CD4-positive, alpha-beta T cell treated with Interleukin-15 for 4 hours (primary cell): ENCODE measurements at places on chromosomes 12 and 14.

- no peak for DNase-seq
These were observed 29.8 kb upstream of the DLGAP5 start for GRCh38 chr14:55221186-55221585.

GRCh38 chr14:52125885-52126284 is 57.0 kb upstream of the NID2 start:
- no peak for DNase-seq

GRCh38 chr12:23867794-23868193 is 81.7 kb downstream of the SOX5 start:
- DNase-seq = no peak

GRCh38 chr14:31578266-31578665 is 17.1 kb downstream of the NUBPL start:
- no peak for DNase-seq

DNA sequence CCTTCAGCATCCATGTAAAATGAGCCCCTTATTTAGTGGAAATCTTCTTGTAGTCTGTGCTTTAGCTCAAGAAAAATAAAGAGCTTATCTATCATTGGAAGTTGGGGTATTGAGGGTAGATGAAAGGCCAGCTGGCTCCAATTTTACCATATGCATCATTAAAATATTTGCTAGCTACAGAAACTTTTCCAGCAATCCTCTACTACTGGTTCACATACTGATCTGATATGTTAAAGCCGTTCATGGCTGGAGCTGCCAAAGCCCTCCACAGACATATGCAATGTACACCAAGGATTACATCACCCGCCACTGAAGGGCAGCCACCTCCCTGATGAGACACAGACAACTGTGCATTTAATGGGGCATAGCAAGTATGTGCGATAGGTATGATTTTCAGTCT is 1205.3 kb downstream of the GALC start:
- no peak for DNase-seq

- DNase-seq = no peak
These were observed 162.7 kb upstream of the CNOT2 start for GRCh38 chr12:70080566-70080965.

- DNase-seq = no peak
These were observed 98.5 kb downstream of the KLHL28 start for GRCh38 chr14:44863271-44863670.

- no peak for DNase-seq
These were observed 327.7 kb downstream of the RAD51B start for GRCh38 chr14:68147303-68147702.

DNA sequence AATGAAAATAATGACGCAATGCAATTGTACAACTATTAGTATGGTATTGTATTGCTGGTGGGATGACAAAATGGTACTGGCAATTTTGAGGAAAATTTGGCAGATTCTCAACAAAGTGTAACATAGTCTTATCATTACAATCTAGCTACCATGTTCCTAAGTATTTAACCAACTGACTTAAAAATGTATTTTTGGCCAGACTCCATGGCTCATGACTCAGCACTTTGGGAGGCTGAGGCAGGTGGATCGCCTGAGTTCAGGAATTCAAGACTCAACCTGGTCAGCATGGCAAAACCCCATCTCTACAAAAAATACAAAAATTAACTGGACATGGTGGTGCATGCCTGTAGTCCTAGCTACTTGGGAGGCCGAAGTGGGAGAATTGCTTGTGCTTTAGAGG is 1409.5 kb downstream of the AACS start:
- no peak for DNase-seq

DNA sequence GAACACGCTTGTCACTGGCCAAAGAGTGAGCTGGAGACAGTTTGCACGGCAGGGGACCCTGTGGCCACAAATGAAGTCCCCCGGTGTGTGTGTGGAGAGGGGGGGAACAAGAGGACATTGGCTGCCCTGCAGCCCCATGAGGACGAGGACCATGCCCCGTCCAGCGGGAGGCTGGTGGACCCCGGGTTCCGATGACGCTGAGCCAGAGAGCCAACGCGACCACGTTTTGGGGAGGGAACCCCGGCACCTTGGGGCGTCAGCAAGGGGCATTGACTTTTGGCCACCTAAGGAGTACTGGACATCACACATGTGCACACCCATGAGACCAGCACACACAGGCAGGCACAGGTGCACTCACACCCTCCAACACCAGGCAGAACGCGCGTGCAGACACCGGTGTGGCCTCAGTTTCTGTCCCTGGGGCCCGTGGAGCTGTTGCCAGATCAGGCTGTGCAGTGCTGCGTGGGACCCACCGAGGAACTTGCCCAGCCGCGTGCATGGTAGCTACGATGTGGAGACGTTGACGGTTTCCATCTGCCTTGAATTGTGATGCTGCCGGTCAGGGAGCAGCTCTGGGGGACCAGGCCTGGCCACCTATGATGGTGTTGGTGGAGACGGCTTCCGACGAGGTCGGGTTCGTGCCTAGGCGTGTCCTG is 26.5 kb downstream of the NOC4L start:
- DNase-seq = no peak

DNA sequence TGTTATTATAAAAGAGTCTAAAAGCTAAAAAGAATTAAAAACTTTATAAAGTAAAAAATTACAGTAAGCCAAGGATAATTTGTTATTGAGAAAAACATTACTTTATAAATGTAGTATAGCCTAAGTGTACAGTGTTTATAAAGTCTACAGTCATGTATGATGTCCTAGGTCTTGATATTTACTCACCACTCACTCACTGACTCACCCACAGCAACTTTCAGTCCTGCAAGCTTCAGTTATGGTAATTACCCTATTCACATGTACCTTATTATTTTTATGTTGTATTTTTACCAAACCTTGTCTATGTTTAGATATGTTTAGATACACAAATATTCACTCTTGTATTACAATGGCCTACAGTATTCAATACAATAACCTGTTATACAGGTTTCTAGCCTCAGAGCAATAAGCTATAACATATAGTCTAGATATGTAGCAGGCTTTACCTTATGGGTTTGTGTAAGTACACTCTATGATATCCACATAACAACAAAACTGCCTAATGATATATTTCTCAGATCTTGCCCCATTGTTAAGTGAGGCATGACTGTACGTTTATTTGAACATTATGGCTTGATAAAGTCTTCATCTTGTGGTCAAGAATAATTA is 113.7 kb upstream of the KITLG start:
- DNase-seq = no peak

DNA sequence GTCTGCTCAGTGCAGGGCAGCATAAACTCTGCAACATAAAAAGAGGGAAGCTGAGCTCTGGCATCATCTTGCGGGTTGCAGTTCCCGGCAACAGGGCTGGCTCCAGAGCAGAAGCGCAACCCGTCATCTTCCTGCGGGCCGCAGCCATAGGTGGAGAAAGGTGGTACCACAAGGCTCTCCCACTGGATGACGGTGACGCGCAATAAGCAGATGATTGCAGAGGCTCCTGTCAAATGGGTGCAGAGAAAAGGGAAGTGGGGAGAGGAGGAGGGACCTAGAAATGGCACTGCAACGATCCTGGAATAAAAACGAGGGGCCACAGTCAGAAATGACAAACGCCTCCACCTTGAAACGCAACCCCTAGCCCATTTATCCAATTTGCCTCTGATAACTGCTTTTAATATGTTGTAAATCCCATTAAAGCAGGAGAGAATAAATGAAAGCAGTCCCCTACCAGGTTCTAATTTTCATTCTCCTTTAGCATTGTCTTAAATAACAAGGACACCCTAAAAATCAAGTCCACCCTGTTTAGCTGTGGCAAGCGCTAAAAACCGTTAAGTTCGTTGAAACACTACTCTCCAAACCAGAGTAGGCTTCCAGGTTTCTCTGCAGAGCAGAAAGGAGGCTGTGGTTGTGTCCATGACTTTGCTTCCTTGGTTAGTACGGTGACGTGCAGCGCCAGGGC is 30.9 kb upstream of the TUBA1C start:
- peak; percentile 17 for DNase-seq

DNA sequence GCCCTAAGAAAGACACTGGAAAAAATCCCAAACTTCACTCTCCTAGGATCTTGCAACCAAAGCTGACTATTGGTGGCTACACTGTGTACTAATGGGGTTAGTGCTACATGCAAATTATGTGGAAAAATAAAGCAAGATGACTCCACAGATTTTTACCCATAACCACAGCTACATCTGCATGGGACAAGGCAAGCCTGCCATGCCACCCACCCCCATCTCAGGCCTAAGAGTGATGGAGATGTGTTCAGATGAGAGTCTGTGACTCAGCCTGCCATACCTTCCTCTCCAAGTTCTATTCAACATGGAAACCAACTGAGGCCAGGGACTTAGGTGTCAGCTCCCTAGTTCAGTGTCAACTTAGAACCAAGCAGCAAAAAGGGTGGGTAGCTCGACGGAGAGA is 206.2 kb downstream of the PELI2 start:
- DNase-seq = no peak

GRCh38 chr14:104477666-104478380 is 101.7 kb upstream of the C14orf180 start:
- no peak for DNase-seq

DNA sequence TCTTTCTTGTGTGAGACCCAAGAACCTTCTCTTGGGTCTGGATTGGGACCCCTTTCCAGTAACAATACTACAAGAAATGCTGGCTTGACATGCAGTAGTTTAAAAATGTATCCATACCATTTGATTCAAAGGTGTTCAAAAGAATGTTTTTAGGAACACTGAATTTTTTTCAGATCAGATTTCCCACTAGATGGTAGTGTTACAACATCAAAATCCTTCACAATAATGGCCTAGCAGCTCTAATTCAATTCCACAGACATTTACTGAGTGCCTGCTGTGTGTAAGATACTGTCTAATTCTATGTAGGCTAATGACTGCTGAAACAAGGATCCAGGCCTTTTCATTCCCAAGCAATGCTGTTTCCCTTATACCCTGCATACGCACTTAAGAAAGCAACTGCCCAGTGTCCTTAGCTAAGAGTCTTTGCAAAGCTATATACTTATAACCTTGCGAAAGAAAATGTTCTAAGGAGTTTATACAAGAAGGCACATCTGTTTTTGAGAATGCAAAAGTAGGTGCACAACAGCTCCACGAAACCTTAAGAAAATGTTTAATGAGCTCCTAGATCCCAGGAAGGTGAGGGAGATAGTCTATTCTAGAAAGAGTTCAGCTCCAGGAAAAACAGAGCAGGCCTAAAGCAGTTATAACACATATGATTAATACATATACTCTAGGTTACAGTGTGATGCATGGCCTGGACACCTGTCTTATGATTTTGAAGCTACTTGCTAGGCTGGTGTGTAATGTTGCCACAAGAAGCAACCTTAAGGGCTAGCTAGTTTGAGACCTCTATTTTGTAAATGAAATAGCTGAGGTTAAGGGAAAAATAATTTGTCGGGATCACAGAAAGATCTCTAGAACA is 50.9 kb upstream of the PKP2 start:
- DNase-seq = no peak

DNA sequence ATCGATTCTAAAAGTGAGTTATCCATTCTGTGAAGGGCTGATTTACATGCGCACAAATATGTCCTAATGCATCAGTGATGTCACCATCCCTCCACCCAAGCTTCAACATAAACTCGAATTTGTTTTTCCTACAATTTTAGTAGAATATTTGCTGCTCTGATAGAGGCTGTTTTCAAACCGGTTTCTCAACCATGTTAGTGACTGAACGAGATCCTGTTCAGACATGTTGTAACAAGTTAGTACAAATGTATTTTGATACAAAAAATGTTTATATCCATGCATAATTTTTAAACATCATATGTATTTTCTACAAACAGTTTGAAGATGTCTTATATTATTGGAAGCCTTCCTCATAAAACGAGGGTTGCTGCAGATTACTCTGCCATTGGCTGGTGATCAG is 12.7 kb upstream of the PRB2 start:
- DNase-seq = no peak

GRCh38 chr12:92987362-92987761 is 58.3 kb upstream of the EEA1 start:
- DNase-seq = peak; percentile 61

GRCh38 chr12:47576289-47576945 is 129.4 kb downstream of the RPAP3 start:
- no peak for DNase-seq

DNA sequence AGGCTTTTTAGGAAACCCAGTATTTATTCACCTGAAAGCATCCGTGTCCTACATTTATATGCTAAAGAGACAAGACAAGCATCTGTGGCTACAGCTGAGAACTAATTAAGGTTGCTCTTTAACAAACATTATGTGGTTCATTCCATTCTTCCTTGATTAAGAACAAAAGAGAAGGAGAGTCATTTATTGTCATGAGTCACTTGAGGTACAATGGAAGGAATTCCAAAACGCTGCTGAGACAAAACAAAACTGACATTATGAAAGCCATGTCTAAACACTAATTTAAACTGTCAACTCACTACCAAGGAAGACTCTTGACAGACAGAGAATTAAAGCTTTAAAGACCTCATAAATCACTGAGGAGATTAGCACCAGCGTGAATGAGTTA is 214.4 kb downstream of the BMP4 start:
- no peak for DNase-seq

GRCh38 chr12:100458191-100458590 is 15.5 kb upstream of the NR1H4 start:
- no peak for DNase-seq
